ENCODE measurements at places on chromosomes 12 and 14.

DNA sequence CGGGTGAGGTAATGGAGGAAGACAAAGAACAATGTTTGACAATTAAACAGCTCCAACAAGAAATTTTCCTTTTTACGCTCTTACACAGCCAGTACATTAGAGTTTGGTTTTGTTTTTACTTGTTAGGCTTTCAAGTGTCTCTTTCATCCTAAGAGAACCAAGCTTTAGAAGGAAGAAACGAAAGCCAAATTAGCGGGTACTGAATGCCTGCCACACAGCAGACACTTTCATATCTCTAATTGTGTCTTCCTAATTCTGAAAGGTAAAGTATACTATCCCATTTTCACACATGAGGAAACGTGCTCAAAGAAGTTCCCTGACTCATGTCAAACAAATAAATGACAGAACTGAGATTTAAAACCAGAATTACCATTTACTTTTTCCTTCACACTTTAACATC, 65.0 kb downstream of the CDK17 start:
- DNase-seq: no peak

GRCh38 chr14:88016768-88017167, 11.8 kb downstream of the GPR65 start:
- no peak for DNase-seq

DNA sequence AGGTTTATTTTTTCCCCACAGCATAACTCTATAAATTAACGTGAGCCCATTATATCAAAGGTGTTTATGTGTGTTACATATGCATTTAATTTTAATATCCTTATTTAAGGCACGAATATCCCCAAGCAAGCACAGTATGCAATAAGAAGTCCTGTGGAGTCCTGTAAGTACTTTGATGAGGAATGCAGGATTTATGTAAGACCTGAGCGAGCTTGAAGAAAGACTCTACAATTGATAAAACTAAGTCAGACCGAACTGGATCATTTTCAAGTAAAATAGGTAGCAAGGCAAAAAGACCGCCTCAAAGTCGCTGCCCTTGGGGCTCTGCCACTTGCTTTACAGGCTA, 755 bp downstream of the SLC25A21 start:
- no peak for DNase-seq

- DNase-seq: no peak
These were observed 30.6 kb downstream of the VCPKMT start for GRCh38 chr14:50085570-50086320.

DNA sequence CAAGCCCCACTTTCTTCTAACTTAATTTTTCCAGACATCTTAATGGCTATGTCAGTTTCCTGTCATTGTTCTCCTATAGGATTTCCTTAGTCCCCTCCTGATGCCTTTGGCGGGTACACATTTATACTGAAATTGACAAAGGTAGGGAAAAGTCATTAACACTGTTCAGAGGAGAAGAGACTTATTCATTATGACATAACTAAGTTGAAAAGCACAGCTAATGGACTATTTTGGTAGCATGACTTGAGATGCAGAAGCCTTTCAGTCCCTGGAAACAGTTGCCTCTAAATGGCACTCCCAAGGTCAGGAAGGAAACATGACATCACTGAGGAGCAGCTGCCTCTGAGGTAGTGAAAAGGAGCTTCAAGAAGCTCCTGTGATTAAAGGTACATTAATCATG, 317.5 kb upstream of the KITLG start:
- DNase-seq: no peak

GRCh38 chr14:64698903-64699302, 5.3 kb upstream of the PLEKHG3 start:
- DNase-seq: no peak

DNA sequence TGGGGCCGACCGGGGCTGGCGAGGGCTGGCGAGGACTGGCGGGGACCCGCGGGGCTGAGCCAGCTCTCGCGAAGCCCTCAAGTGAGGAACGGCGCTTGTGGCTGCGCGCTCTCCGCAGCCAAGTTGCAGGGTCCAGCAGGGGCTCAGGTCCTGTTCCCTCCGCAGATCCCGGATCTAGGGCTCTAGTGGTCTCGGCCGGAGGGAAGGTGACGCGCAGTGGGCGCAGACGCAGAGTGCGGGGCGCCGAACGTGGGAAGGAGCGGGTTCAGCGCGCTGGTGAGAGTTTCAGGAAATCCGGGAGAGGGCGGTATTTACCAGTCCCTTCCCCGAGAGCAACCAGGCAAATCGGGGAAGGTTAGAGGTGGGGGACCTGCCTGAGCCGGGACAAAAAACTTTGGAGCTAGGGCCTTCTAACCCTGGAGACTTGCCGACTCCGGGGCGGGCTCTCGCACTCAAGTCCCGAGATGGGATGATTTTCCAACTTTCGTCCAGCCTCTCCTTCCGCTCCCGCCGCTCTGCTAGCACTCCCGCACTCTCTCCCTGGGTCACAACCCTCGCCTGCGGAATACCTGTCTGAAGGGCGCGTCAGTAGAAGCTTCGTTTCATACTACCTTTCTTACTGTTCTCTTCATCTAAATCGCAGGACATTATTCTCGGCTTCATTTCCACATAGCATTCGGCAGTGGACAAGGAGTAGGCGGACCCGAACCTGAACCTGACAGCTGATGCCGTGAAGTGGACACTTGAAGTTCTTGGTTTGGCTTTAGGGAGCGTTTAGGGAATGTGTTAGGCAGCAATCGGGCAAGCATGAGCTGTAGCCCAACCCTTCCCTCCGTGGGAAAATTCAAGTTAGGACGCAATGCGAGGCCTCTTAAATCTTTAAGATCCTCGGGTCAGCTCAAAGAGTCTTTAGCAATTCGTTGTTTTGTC, 13.6 kb upstream of the PAX9 start:
- peak; percentile 54 for DNase-seq

DNA sequence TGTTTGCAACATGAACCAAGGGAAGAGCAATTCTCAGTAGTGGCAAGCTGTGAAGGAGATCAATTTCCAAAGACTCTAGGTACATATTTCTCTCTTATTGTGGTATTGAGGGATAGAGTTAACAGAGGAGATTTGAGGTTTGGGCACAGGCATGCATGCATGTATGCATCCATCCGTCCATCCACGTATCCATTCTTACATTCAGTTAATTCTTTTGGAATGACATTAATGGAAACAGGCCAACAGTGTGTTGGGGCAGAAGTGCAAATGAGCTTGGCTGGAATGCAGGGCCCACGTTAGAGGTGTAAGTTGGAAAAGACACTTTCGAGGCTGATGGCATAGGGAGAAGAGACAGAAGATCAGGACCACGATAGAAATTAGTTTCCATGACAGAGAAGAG, 216.9 kb upstream of the PELI2 start:
- no peak for DNase-seq

- DNase-seq: no peak
These were observed 14.7 kb downstream of the RIMBP2 start for GRCh38 chr12:130701402-130701744.

- DNase-seq: peak; percentile 13
These were observed 19.4 kb downstream of the ALDH6A1 start for GRCh38 chr14:74064883-74065282.

GRCh38 chr12:82277582-82277981, 80.6 kb downstream of the CCDC59 start:
- no peak for DNase-seq
